ENCODE measurements at places on chromosomes 3 and 15. TPM values are rescaled to one million over a fixed set of nuclear protein-coding genes. Genes with fewer than 3 reads are reported as not detected.

The ATP13A4 gene
- total RNA-seq: 0.29 TPM

The RARRES1 gene
- 117 TPM for total RNA-seq

The NUTM1 gene
- total RNA-seq: not detected

The COL8A1 gene
- total RNA-seq: 19.4 TPM

The COL6A5 gene
- total RNA-seq: not detected

The IL16 gene
- total RNA-seq: 10.1 TPM

The CLDN1 gene
- total RNA-seq: 4.5 TPM

The OXTR gene
- total RNA-seq: 0.59 TPM

The GORASP1 gene
- total RNA-seq: 49.1 TPM

The ENTPD3 gene
- 0.10 TPM for total RNA-seq

The CPEB1 gene
- total RNA-seq: 1.8 TPM

The KLHL24 gene
- 138 TPM for total RNA-seq

All from left cardiac atrium (tissue), 4 donors.